ENCODE measurements at places on chromosomes 5 and 9.

DNA sequence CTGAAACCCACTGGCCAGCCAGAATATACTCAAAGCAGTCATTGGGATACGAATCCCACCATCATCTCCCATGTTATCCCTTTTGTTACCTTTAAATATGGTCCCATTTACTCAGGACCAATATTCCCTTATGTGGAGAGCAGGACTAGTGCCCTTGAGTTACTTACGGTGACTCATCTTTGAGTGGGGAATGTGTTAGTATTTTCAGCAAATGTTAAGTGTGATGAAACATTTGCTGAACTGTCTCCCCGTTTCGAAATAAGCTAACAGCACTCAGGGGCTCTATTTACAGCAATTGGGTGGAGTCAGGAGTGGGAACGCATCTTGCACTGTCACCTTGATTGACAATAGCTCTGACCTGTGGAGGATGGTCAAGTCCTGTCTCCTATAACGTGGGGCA lies 67.4 kb downstream of the CTSL start:
- peak; percentile 78 for DNase-seq

DNA sequence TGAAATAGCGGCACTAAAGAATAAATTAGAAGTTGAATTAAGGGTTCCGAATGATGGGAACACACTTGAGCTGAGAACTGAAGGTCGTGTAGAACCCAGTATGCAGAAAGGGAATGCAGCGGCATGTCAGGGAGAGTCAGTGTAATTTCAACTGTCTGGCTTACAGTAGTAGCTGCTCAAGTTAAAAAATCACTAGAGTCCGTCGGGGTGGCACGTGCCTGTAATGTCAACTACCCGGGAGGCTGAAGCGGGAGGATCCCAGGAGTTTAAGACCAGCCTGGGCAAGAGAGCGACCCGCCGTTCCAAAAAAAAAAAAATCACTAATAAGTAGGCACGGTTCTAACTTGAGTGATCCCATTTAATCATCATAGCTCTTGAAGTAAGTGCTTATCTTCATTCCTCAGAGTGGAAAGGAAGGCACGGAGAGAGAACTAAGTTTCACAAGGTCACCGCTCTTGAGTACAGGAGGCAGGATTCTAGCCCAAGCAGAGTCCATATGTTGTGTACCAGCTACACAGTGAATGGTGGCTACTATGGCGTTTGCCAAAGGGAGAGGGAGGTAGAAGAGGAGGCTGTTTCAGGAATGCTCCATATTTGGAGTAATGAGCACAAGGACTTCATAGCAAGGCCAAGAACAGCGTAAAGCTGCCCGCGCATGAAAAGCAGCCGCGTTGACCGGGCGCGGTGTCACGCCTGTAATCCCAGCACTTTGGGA lies 831 bp downstream of the RMRP start:
- DNase-seq: no peak

- DNase-seq: no peak
Observed at GRCh38 chr5:2806176-2806575, 54.7 kb upstream of the IRX2 start.

DNA sequence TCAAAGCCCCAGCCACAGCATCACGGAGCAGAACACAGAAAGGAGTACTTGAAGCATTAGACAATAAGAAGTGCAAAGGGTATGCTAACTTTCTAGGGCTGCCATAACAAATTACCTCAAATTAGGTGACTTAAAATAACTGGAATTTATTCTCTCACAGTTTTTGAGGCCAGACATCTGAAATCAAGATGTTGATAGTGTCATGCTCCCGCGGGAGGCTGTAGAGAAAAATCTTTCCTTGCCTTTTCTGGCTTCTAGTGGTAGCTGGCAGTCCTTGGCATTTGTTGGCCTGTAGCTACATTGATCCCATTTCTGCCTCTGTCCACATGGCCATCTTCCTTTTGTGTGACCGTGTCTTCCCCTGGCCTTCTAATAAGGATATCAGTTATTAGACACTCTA lies 51.9 kb upstream of the SPDL1 start:
- DNase-seq: no peak

- peak; percentile 82 for DNase-seq
Observed at GRCh38 chr5:40410964-40411635, 268.6 kb upstream of the PTGER4 start.

- DNase-seq: no peak
Observed at GRCh38 chr5:109242518-109242917, 167.3 kb downstream of the PJA2 start.

DNA sequence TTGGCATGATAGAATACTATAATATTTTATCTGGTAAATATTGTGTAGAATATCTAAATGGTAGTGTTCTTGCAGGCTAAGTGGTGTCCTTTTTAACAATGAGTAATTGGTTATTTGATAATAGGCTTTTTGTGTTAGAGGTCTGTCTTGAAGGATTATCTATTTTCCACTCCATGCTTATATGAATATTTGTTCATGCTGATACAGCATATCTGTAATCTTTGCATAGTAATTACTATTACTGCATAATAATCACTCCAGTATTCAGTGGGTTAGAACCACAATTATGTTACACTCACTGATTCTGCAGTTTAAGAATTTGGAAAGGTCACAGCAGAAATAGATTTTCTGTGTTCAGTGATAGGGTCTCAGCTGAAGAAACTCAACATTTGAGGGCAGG lies 1229.9 kb downstream of the MAT2B start:
- no peak for DNase-seq

GRCh38 chr9:16100537-16101091 lies 547.8 kb downstream of the CCDC171 start:
- DNase-seq: no peak

- no peak for DNase-seq
Observed at GRCh38 chr5:37918424-37918823, 78.6 kb upstream of the GDNF start.

DNA sequence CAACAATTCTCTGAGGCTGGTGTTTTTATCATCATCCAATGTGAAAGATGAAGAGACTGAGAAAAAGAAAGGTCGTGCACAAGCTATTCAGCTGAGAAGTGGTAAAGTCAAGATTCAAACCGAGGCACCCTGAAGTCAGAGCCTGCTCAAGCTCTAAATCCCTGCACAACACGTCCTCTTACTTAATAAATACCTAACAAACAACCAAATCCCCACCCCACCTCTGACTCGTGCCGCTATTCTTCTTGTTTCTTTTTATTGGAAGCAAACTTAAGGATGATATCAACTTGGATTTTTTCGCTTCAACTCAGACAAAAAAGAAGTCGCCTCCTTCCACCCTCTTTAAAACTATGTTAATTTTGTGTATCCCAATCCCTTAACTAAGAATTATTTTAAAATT lies 140.2 kb downstream of the CEP120 start:
- DNase-seq: no peak

GRCh38 chr9:82552784-82553183 lies 510.2 kb downstream of the RASEF start:
- no peak for DNase-seq

DNA sequence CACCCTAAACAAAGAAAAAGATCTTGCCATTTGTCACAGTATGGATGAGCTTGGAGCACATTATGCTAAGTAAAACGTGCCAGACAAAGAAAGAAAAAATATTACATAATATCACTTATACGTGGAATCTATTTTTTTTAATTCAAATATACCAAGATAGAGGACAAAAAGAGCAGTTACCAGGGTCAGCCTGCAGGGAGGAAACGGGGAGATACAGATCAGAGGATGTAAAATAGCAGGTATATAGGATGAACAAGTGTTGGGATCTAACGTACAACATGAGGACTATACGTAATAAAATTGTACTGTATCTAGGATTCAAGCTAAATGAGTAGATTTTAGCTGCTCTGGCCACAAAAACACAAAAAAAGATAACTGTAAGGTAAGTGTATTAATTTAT lies 247.5 kb downstream of the TMEM161B start:
- DNase-seq: no peak
